Stimulated activated CD4-positive, alpha-beta T cell treated with anti-CD3 and anti-CD28 coated beads, Interleukin-15, amount 100 ng/mL, for 48 hours (primary cell): ENCODE measurements at places on chromosomes 7 and 10.
A peak's percentile ranks its signal among the peaks of the same experiment; 100 is the strongest.

- no peak for DNase-seq
Measured at GRCh38 chr7:7920481-7920880, 48.1 kb upstream of the GLCCI1 start.

- no peak for DNase-seq
Measured at GRCh38 chr10:85642082-85642420, 724.5 kb downstream of the GRID1 start.

GRCh38 chr10:125538947-125539731 is 143.8 kb downstream of the TEX36 start:
- DNase-seq: no peak

DNA sequence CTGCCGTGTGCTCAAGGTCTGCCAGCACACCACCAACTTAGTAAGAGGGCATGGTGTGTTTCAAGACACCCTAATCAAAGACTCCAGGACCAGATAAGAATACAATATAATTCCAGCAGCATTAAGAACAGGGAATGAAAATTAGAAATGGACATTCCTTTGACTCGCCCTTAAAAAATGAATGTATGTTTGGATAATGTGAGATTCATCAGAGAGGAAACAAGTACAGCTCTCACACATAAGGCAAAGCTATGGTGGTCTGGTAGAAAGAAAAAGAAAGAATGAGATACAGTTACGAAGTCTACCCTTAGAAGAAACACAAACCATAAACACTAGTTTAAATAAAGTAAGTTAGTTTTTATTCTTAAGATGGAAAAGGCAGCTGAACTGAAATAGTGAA is 174.8 kb upstream of the ANK3 start:
- DNase-seq: no peak

- no peak for DNase-seq
Measured at GRCh38 chr10:91766676-91767075, 31.6 kb upstream of the TNKS2 start.

GRCh38 chr7:116591202-116592040 is 66.6 kb downstream of the CAV1 start:
- no peak for DNase-seq

- DNase-seq: peak; percentile 3
Measured at GRCh38 chr10:28676326-28676967, 874 bp upstream of the BAMBI start.

DNA sequence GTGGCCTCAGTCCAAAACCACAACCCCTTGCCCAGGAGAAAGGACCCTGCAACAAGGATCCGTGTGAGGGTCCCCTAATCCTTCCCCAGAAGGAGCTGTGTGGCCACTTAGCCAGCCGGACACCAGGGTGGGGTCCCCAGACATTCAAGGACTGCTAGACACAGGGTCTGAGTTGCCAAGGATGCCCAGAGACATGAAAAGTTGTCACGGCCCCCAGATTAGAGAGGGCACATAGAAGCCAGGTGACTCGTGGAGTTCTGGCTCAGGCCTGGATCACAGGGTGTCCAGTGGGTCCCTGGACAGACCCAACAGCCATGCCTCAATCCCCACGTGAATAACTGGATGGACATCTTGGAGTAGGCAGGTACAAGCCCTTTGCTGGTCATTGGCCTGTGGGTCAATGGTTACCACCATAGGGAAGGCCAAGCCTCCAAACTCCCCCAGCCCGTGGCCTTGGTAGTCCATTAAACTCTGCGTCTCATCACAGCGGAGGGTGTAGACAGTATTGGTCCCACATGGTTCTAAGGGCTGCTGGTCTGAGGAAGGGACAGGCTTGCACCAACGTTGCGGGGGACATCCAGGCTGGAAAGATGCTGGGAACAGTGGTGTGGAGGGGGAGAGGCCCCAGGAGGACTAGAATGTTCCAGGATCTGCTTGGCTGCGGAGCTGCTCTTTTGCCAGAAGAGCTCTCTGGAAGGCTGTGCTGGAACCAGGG is 205.9 kb upstream of the PPP2R2D start:
- no peak for DNase-seq

- peak; percentile 10 for DNase-seq
Measured at GRCh38 chr7:3162289-3162688, 118.6 kb upstream of the CARD11 start.

- DNase-seq: no peak
Measured at GRCh38 chr10:101305320-101306241, 48.4 kb upstream of the BTRC start.

- no peak for DNase-seq
Measured at GRCh38 chr10:43082087-43082486, 5.2 kb downstream of the RET start.

DNA sequence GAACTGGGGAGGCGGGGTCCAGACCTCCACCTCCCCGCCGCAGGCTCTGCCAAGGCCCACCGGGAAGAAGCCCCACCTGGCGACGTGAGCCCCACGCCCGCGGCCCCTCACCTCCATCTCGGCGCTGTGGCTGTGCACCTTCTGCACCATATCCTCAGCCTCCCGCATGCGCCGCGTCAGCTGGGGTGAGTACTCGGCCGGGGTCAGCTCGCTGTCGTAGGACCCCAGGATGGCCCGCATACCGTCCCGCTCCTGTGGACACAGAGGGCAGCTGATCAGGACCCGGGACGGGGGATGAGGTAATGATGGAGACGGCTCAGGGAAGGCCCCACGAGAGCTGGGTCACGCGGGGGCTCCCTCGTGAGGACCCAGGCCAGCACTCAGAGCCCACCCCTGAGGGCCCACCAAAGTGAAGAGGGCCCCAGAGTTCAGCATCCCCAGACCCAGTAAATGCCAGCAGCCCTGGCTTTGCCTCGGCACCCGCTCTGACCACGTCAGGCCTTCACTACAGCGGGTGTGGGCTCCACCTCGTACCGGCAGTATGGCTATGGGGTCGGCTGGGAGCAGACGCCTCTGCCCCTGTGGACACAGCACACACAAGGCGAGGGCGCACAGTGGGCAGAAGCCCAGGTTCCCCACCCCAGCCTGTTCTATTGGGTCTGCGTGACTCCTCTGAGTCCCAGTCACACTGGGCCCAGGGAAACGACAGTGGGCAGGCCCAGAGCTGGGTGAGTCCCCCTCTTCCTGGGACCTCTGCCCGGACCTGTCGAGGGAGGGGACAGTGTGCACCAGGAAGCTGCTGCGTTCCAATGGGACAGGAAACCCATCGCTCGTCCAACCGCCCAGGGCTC is 218.1 kb downstream of the MAD1L1 start:
- no peak for DNase-seq

- DNase-seq: no peak
Measured at GRCh38 chr10:132973903-132974241, 31.5 kb upstream of the CFAP46 start.
